NCI-H345 (cell line): ENCODE measurements at places on chromosomes 2 and 18.
A peak's percentile ranks its signal among the peaks of the same experiment; 100 is the strongest.

DNA sequence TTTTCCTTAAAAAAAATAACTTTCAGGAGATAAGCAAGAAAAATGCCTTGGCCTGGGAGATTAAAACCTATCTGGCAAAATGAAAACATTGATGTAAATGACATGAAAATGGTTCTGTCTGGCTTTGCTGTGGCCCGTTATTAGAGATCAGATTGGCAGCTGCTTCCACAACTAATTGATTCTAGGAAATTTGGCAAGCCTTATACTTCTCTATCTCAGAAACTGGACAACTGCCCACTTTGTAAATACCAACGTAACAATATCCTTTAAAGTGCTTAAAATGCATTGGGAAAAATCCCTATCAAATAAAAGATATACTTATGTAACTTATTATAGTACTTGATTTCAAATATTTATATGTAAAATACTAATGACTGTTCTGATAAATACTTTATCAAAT, 14.2 kb upstream of the SKA1 start:
- no peak for DNase-seq

- no peak for DNase-seq
These were observed 1010.7 kb upstream of the ZEB2 start for GRCh38 chr2:145530653-145531052.

DNA sequence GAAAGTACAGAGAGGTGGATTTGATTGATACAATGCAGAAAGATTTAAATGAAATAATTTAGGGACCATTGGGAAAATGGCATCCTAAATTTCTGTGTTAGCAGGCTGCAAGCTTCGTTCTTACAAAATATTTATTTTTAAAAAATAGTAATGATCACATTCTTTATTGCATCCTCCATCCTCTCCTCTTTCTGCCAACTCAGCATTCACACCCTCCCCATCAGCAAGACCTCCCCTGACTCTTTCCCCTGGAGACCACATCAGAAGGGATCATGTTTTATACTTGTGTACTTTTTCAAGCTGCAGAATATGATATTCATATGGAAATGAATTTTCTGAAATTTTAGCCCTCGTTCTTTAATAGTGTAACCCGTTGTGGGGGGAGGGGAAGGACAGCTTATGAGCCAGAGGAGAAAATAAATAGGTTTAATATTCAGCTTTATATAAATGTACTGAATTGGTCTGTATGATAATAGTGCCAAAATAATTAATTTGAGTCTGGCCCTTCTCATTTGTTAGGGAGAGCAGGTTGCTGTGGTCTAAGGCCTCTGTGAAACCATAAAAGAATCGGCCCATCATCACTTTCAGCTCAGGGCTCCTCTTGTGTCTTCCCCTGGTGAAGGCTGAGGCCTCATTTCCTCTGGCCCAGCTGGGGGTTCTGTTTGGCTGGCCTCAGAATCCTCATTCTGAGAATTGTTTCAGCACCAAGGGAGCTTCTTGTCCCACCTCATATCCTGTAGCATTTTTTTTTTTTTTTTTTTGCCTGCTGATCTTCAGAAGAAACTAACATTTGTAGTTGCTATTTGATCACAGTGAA, 330.8 kb downstream of the TXNL1 start:
- no peak for DNase-seq

GRCh38 chr2:79861059-79861374, 348.2 kb downstream of the CTNNA2 start:
- no peak for DNase-seq

GRCh38 chr2:157880927-157881326, 4.8 kb upstream of the ACVR1 start:
- DNase-seq: no peak

DNA sequence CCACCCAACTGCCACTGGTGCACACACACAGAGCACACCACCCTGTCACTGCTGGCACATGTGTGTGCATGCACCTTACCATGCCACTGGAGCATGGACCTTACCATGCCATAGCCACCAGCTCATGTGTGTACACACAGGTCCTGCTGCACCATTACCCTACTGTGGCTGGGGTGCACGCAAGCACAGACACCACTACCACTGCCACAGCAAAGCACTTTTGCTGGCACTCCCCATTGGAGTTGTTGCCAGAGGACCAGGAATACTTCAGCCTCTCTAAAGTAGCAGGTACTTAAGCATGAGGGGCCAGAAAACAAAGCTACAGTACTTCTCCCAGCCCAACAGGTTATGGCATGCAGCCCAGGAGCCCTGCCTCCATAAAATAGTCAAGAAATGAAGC, 404.8 kb downstream of the MBD2 start:
- DNase-seq: no peak

DNA sequence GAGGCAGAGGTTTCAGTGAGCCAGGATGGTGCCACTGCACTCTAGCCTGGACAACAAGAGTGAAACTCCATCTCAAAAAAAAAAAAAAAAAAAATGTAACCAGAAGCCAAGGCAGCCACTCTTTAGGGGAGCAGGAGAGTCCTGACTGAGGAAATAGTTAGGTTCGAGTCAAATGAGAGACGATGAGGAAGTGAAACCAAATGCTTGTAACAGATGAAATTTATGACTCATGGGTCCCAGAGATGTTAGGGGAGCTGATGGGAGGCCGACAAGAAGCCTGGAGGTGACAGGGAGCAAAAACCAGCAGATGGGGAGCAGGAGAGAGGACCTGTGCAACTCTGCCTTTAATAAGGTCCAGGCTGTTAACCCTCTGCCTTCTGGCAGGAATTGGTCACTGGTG, 756.1 kb upstream of the DDX18 start:
- DNase-seq: no peak

DNA sequence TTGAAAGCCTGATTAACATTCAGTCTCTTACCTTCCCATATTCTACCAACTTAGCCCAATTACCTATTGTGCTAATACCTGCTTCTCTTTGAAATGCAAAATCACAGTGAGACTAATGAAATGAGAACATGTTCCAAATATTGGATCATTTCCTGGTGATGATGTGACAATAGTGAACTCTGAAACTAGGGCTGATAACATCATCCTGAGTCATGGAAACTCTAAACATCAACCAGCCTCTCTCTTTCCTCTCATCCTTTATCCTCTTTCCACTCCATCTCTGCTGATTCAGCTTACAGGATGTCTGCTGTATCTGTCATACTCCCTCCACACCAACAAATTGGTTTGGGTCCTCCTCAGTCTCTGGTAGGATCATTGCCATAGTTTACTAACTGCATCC, 98.8 kb upstream of the NCKAP5 start:
- no peak for DNase-seq

GRCh38 chr18:22432657-22433137, 15.0 kb upstream of the CTAGE1 start:
- DNase-seq: no peak

DNA sequence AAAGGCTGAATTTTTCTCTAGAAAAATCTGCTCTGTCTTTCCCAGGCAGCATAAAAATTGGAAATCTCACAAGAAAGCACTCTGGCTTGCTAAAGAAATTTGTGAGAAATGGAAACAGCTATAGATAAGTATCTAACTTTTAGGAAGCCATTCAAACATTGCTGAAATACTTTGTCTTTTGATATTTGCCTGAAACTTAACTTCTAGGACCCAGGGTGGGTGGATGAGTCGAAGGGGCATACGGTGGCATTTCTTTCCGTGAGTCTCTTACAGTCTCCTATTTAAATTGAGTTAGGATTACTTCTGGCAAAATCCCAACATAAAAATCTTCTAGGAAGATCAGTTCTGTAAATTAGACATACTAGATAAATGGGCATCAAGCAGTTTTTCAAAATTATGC, 532 bp upstream of the COL3A1 start:
- no peak for DNase-seq

DNA sequence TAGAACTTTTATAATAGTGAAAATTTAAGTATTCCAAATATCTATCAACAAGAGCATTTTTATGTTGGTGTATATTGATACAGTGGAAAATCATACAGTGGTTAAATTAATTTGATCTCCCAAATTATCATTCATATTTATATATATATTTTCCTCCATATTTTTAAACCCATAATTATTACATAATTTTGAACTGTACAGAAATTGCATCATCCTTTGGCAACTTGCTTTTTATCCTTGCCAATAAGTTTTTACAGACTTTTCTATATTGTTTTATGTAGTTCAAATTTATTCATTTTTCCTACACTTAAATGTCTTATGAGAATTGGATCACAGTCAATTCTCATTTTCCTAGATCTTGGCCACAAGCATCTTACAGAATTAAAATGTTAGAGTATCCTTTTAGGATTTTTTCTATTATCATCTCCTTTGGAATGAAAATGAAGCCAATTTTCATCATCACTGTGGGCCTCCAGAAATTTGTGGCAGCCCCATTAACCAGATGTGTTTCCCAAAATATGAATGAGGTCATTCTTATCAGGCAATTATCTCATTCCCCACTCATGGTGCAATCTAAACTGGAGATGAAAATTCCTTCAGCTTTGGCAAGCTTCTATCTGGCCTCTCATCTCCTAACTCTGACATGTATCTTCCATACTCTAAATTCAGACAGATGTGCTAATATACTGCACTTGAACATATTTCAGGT, 94.2 kb upstream of the DLGAP1 start:
- DNase-seq: no peak

GRCh38 chr2:175253871-175254270, 72.4 kb upstream of the ATP5MC3 start:
- no peak for DNase-seq

GRCh38 chr2:232576995-232577394, 26.5 kb downstream of the EIF4E2 start:
- DNase-seq: no peak

DNA sequence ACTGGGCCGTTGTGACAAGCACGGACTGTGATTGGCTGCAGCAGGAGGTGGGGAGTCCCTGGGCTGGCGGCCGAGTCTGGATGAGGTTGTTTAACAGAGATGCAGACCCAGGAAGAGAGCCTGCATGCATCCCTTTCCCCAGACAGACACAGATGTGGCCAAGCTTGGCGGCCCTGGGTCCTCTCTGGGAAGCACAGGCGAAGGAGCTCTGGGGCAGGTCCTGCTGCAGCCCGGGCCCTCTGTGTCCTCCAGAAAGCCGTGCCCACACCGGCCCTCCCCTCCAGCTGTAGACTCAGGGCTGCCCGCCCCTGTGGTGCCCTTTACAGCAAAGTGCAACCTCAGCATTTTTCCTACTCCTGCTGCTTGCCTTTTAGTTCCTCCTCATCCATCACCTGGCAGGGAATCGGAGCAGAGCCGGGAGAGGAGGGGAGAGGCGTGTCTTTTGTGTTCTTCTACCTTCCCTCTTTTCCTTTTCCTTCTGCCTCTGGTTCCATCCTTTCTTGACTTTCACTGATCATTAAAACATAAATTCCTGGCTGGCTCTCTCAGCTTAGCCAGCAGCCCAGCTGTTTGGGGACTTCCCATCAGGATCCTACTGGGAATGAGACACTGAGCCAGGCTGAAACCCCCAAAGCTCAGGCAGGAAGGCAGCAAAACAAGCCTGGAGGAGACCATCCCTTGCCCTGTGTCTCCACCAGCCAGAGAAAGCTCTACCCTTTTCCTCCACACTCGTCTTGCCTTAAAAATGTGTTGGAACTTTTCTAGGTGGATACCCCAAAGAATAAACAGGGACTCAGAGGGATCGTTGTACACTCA, 75.0 kb downstream of the CTIF start:
- no peak for DNase-seq

GRCh38 chr2:124999906-125000305, 974.8 kb downstream of the CNTNAP5 start:
- no peak for DNase-seq

DNA sequence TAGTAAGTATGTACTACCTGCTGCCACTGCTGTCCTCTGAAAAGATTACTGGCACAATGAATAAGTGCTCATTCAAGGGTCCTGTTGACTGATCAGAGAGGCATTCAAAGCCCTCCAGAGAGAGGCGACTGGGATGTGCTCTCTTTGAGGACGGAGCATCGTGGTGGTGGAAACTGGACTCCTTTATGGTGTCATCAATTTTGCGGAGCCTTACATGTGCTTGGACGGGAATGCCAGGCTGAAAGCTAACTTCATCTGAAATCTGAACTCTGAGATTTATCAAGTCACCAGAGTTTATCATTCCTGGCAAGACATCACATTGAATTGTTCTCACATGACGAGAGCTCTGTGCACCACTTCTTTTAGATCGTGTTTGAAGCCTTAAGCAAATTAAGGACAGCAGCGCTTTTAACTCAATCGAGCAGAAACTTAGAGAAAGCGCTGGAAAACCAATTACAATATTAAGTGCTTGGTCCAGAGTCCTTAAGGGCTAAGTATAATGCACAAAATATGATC, 138.3 kb downstream of the NCK2 start:
- no peak for DNase-seq

DNA sequence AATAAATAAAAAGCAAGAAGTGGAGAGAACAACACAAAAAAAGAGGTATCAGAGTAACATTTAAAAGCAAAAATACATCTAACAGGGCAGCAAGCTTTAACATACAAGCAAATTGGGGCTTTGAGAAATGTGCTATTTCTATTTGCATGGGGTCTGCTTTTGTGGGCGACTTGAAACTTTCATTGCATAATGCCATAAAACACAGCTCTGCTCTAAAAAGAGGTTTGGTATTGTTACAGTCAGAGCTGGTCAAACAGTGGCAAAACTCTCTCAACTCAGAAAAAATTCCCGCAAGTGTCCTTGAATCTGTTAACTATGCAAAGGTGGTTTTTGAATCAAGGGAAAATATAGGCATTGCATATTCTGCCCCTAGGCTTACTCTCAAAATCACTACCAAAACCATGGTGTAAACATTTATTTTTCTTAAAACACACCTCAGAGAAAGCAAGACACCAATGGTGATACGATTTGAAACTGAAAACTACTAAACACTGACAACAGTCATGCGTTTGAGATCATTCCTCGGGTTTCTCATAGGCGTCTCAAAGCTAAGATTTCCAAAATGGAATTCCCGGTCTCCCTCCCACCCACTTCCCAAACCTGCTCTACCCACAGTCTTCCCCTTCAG, 45.5 kb downstream of the RNF152 start:
- DNase-seq: no peak

DNA sequence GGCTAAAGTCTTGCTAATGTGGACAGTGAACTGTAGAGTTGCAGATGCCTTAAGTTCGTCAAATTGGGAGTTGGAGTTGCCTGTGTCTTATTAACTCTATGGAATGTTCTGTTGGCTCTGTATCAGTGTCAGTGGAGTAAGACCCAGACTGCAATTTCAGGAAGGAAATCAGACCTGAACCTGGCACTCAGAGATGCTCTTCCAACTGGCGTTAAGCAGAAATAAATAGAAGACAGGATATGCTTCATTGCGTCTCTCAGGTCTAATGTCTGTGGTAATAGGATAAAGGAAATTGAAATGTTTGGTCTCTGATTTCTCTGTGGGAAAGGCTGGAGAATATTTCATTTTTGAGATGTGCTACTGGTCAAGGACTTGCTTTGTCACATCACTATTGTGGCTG, 846.7 kb upstream of the ID2 start:
- DNase-seq: peak; percentile 47

- peak; percentile 25 for DNase-seq
These were observed 4.1 kb downstream of the ZEB2 start for GRCh38 chr2:144515696-144516410.

GRCh38 chr2:199111458-199111857, 346.3 kb downstream of the SATB2 start:
- no peak for DNase-seq

GRCh38 chr2:70340075-70340474, 38.2 kb upstream of the FAM136A start:
- no peak for DNase-seq

- no peak for DNase-seq
These were observed 51.8 kb upstream of the CYRIA start for GRCh38 chr2:16717477-16717876.
